ENCODE measurements at places on chromosomes 2 and 18. TPM values are rescaled to one million over a fixed set of nuclear protein-coding genes. Genes with fewer than 3 reads are reported as not detected.

DNA sequence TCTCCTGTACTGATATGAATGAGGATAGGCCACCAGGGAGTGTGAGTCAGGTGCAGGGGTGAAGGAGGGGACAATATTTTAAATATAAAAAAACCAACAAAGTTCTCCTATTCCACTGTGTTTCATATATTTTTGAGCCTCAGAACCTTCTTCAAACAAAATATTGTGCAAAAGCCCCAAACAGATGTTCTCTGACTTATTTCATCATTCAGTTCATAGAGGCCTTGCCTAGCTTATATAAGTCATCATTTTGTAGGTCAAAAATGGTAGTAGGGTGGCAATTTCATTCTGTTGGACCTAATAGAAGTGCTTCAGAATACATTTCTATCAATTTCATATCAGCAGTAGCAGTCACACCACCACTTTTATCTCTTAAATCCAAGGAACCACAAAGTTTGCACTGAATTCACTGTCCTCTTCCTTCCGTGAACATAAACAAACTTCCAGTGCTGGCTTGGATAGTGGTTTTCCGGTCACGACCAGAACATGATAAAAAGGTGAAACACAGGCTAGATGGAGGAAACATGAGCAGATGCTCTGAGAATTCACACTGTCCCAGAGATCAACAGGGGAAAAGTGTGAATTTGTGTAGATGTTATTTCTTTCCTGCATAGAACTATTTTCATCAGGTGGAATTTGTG, 99.1 kb downstream of the EN1 start:
- DNase-seq = no peak

GRCh38 chr2:27051902-27052645, 606 bp downstream of the AGBL5 start:
- DNase-seq = peak; percentile 87

DNA sequence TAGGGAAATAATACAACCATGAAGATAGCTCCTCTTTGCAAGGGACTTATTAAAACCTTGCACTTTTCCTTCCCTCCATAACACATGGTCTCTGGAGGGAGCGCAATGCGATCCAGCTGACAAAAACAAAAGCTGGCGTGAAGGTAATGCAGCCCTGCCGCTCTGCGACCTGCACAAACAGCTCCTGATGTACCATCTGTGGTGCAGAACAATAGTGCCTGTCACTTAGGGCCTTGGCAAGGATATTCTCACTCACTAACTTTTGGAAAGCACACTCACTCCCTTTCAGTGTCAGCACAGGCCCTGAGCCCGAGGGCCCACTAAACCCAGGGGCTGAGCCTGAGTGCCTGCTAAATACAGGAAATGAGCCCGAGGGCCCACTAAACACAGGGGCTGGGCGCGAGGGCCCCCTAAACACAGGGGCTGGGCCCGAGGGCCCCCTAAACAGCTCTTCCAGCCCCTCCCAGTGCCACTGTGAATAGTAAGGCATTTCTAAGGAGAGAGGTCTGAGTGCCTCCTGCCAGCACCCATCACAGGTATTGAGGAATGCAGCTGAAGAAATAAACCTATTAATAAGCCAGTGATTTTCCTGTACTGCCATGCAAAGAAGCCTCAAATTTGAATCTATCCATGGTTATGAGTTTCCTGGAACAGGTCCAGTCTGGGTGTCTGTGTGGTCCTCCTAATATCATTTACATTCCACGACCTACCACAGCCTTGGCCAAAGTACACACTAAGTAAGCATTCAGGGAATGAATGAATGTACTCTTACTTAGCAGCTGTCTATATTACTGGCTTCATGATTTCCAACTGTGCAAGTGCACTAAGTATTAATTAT, 9.3 kb downstream of the L3MBTL4 start:
- DNase-seq = no peak

GRCh38 chr2:190535586-190535985, 1.1 kb upstream of the NEMP2 start:
- DNase-seq = no peak

GRCh38 chr18:12011199-12011956, 30.1 kb downstream of the IMPA2 start:
- peak; percentile 31 for DNase-seq

GRCh38 chr18:7754725-7755181, 187.6 kb downstream of the PTPRM start:
- no peak for DNase-seq

- DNase-seq = no peak
Measured at GRCh38 chr2:112789186-112789585, 4.9 kb upstream of the IL1A start.

DNA sequence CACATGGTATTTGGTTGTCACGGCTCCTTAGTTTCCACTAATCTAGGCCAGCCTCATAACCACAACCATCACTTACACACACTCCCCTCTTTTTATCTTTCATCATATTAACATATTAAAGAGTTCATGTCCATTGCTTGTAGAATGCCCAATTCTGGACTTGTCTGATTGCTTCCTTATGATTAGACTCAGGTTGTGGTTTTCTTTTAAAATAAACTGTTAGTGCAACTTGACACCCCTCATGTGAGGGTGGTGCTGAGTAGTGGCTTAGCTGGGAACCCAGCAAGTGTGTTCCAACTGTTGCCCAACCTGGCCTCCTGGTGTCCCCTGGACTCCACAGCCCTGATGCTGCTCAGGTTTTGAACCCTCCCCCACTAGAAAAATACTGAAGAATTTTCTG, 20.1 kb upstream of the CD207 start:
- no peak for DNase-seq

DNA sequence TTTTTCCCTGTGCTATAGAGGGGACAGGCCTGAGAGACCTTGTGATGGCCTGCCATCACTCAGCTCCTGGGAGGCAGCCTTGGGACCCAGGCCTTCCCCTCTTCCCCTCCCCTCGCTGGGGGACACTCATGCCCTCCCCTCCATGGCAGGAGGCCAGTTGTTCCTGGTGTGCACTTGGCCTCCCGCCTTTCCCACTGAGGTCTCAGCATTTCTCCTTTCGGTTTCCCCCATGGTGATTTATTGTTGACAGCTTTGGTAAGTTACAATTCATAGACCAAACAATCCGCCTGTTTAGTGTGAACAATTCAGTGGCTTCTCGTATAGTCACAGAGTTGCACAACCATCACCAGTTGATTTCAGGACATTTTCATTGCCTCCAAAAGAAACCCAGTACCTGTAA, 10.2 kb upstream of the CNDP1 start:
- peak; percentile 40 for DNase-seq

DNA sequence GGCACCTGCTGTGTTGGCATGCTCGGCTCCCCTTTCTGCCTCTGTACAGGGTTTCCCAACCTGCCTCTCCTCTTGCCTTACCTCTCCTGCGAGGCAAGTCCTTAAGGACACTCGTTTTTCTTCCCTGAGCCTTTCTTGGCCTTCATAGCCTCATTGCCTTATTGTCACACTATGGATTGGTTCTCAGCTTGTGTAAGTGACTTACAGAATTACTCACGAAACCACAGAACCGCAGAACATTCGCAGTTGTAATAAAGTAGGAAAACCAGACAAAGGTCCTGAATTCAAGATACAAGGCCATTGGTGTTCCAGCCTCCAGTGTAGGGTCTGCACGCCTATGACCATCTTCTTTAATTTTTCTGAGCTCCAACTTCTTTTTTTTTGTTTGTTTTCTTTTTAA, 317.6 kb upstream of the SMIM21 start:
- DNase-seq = no peak

GRCh38 chr2:216500572-216500971, 1.9 kb downstream of the RPL37A start:
- DNase-seq = no peak

GRCh38 chr2:127655209-127656073, 9.5 kb downstream of the GPR17 start:
- DNase-seq = peak; percentile 64

DNA sequence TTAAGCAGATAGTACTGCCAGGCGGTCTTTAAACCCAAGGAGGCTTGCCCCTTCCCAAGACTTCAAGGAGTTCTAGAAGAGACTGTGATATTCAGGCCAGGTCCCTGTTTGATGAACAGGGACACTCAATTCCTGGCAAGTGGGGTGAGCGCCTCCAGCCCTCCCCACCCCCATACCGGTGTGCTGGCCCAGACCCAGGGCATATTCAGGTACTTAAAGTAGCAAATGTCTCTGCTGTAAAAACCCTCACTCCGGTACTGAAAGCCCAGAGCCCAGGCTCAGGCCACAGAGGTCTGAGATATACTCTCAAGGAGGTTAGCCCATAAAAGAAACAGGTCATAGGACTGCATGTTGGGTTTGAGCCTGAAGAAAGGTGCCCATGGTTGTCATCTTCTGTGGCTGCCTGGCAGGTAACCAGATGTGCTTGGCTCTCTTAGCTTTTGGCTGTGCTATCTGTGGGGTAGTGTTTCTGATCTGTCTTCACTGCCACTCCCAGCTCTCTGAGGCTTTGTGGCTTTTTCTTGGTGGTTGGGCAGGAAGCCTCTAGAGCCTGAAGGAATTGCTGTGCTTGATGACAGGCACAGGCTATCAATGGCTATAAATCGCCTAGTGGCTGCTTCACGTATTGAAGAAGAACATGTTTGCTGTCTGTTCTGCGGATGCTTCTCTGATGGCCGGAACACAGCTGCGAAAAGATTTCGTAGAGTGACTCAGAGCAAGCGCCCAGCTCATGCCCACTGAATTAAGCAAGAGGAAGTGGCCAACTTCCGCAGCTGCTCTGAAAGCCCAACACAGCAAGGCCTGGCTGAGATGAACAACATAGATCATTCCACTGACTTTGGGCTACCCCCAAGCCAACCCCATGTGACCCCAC, 63.3 kb upstream of the ALPP start:
- DNase-seq = peak; percentile 92

DNA sequence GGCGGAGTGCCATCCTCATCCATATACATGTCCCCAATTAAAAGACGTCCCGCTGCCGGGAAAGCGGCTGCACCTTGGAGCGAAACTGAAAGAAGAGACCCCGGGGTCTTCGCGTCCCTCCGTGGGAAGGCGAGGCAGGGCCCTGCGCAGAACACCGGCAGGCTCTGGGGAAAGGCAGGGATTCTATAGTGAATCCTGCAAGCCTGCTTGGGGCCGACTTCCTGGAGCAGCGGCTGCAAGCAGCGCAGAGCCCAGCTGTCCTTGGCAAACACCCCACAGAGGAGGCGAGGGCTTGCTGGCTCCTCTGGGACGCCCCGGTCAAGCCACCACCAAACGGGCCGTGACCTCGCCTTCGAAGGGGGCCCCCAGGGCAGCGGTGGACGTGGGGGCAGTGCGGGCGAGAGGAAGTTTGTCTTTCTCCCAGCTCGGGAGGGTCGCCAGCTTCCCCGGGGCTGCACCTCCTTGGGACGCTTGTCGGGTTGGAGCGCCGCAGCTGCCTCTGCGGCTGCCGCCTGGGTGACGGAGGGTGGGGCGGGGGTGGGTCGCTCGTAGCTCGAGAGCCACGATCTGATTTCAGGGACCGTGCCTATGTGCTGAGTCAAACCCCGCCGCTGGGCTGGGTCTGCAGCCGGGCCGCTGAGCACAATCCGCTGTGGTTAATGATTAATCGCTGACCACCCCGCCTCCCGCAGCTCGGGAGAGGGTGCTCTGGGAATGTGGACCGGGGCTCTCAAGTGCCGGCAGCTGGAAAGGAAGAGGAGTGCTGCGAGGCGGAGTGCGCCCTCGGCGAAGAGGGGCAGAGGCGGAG, 486 bp upstream of the GPR39 start:
- DNase-seq = peak; percentile 86

GRCh38 chr18:30088238-30089015, 954.1 kb downstream of the DSC3 start:
- no peak for DNase-seq

GRCh38 chr2:114201781-114202180, 240.7 kb upstream of the DPP10 start:
- no peak for DNase-seq

- DNase-seq = no peak
Measured at GRCh38 chr2:188295067-188295685, 3.5 kb downstream of the GULP1 start.

GRCh38 chr2:48601349-48601748, 16.3 kb upstream of the GTF2A1L start:
- no peak for DNase-seq

GRCh38 chr2:18406219-18406618, 154.2 kb downstream of the RDH14 start:
- DNase-seq = no peak

GRCh38 chr2:20524412-20525040, 77.7 kb downstream of the RHOB start:
- DNase-seq = peak; percentile 60

DNA sequence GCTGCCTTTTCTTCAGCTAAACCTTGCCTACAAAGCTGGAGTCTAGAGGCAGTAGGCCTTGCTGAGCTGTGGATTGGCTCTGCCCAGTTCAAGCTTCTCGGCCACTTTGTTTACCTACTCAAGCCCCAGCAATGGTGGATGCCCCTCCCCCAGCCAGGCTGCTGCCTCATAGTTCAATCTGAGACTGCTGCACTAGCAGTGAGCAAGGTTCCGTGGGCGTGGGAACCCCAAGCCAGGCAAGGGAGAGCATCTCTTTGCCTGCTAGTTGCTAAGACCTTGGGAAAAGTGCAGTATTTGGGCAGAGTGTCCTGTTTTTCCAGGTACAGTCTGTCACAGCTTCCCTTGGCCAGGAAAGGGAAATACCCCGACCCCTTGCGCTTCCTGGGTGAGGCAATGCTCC, 68.9 kb downstream of the VAPA start:
- DNase-seq = no peak

- peak; percentile 93 for DNase-seq
Measured at GRCh38 chr2:10278029-10278762, 24.5 kb upstream of the HPCAL1 start.

DNA sequence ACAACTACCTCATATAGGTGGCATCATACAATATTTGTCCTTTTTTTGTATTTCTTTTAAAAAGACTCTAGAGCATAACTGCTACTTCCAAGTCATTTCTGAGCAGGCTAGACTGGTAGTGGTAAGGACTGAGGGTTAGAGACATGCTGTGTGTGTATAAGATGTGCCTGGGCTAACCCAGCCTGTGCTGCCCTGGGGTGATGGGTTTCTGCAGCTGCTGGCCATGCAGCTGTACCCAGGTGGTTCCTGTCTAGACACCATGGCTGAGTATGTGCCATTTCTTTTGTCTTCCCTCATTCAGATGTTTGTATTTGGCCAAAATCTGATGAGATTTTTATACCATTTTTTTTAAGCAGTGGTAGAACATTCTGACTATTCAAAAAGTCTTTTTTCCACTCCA, 40.0 kb downstream of the MERTK start:
- no peak for DNase-seq

DNA sequence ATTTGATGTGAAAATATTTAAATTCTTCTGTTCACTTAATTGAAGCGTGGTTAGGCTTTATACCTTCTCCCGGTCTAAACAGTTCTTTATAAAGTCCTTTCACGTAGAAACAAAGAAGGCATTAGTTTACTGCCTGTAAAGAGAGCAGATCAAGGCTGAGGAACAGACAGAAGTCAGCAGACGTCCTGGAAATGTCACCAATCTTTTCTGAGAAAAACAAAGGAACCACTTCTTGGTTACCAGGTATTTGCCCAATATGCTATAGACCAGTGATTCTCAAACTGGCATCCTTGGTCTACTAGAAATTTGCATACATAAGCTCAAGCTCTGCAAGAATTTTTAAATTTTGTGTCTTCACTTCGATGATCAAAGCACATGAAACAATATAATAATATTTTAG, 89.2 kb upstream of the STK17B start:
- DNase-seq = no peak

Gene TMEM247
- total RNA-seq = not detected

Gene CYP27C1
- total RNA-seq = 0.88 TPM

Gene CELF4
- not detected for total RNA-seq

Gene UPP2
- not detected for total RNA-seq

Gene ESPNL
- 0.24 TPM for total RNA-seq

Gene DYNAP
- not detected for total RNA-seq

Gene UGT1A8
- not detected for total RNA-seq

Gene CXCR2
- 2.0 TPM for total RNA-seq

Gene NAB1
- total RNA-seq = 41.7 TPM

Gene SLC5A7
- total RNA-seq = 0.05 TPM

Gene AP1S3
- 1.2 TPM for total RNA-seq

Gene RAB31
- 107 TPM for total RNA-seq
